ENCODE measurements at places on chromosomes 5 and 9.

DNA sequence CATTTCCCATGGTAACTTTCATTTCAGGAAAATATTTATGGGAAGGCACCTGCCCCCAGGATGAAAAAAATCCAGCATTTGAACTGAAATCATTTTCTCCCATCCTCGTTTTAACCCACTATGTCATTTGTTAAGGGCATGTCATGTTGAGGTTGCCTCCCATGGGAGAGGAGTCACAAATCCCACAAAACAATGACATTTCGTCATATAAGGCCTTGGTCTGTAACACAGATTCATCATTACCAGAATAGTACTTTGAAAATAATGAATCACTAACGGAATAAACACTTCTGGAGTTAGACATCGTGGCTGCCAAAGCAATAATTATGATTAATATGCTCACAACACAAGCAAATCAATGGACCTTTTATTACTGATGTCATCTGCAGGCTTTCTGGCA is 274.1 kb downstream of the NDUFS4 start:
- DNase-seq, result no peak

DNA sequence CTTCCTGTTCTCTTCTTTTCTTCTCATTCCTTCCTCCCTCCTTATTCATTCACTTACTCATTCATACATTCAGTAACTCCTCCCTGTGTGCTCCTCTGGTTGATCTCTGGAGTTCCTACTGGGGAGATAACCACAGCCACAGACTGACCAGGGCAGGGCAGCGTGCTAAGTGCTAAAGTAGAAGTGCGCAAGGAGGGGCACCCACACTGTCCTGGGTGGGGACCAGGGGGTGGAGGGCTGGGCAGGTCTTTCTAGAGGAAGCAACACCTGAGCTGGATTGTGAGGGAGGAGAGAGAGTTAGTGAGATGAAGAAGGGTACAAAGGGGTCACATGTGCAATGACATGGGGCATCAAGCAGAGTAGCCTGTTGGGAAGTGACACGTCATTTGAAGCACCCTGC is 13.8 kb downstream of the ENHO start:
- no peak for DNase-seq

GRCh38 chr5:40429258-40430100 is 250.2 kb upstream of the PTGER4 start:
- DNase-seq, result no peak

DNA sequence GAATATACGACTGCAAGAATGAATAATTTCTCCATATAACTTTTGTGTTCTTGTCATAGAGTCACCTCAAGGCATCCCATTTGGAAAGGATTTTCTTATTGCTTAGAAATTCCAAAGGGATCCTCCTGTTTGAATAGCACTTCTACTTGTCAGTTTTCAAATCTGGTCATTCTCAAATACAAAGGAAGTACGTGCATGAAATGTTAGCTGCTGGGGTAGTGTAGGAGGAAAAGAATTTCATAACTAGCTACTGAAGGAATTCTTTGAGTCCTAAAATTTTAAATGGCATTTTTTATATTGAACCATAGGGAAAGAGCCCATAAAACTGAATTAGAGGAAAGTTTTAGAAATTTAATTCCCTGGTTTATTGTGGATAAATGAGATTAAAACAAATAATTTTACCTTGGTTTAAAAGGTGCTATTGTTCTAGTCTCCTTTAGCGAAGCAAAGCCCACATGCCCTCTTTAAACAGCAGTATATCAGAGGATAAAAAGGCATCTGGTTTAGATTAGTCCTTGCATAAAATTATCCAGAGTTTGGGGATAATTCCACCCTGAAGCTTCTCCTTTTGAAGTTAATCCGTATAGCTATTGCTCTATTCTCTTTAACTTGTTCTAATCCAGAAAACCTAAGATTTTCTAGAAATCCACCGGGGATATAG is 2.0 kb upstream of the MPDZ start:
- DNase-seq, result no peak

- DNase-seq, result no peak
Measured at GRCh38 chr9:126624912-126625311, 11.2 kb downstream of the LMX1B start.

- DNase-seq, result no peak
Measured at GRCh38 chr9:77177894-77178794, 810 bp downstream of the VPS13A start.

DNA sequence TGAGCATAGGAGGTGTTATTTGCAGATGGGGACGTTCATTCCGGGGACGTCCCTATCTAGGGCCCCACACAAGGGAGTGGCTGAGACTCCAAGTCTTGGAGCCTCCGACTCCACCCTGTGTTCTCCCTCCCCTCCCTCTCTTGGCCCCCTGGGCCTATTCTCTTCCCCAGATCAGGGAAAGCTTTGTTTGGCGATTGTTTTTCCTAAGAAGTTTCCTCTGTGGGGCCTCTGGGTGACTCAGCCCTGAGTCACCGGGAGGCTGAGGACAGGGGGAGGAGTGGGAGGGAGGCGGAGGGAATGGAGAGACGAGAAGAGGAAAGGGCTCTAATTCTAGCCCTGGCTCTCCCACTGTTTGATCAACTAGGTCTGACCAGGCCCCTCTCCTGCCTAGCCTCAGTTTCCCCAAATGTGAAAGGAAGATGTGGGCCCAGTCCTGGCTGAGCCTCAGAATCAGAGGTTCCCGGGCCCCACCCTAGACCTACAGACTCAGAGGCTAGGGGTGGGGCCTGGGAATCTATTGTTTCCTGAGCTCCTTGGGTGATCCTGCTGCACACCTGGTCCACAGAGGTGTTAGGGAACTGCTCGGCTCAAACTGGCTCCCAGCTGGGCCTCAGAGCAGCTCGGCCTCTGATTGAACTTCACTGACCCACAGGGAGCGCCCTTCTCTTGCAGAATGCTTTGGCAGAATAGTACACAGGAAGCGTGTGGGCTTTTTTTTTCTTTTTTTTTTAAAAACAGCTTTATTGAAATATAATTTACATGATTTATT is 19.2 kb downstream of the GSN start:
- DNase-seq, result no peak

DNA sequence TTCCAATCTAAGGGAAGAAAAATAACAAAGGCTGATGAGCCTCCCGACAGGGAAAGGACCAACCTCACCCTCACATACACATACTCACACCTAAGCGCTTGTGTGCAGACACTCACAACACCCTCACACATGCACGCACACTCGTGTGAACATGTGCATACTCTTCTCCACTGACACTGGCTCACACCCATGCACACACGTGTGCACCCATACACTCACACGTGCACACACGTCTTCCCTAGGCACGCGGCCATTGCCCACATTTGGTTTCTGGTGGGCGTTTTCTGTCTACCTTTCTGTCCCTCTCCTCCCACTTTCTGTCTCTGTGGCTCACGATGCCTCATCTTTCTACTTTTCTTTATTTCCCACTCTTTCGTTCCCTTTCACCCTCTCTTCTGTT is 169.7 kb upstream of the MVB12B start:
- no peak for DNase-seq

DNA sequence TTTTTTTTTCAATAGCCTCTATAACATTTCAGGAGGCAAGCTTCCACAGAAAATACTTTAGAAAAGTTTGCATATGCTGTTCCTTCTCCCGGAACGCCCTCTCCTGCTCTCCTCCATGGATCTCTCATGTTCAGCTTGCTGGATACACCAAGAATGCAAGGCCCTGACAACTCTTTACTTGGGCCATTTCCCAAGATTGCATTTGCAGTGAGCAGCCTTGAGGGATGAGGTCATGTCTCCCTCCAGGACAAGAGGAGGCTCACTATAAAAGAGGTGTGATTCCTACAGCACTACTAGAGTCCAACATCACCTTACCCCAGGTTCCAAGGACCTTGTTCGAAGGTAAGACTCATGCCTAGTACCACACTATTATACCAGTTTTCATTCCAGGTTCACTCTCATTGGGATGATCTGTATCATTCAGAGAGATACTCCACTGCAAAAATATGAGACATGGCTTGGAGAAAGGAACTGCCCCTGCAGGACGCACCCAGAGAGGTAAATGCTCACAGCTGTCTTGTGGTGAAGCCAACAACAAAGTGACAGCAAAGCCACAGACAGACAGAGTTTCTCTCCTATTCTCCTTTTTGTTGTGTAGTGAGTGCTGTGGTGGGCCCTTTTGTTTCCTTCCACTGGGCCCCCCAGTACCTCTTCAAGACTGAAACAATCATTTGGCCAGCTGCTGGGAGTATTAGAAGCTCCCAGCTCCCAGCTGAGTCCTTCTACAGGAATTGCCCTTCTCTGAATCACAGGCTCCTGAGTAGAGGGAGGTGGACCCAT is 151.7 kb upstream of the ZNF366 start:
- no peak for DNase-seq

- DNase-seq, result no peak
Measured at GRCh38 chr5:67243944-67244343, 47.3 kb upstream of the CD180 start.

DNA sequence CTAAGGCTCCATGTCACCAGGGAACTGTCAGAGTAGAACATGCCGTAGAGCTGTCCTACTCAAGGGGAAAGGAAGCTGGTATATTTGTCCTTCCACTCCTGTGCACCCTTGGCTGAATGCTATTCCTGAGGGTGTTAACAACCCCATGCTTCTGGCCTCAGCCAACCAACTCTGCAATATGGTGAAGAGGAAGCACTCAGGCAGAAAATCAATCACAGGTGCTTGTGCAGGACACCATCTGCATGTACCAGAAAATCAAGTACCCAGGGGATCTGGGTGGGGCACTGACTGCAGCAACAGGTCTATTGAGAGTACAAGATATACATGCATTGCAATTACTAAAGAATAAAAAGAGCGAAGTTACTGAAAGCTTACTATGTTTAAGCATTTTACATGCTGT is 51.4 kb upstream of the NEK6 start:
- no peak for DNase-seq

- DNase-seq, result peak; percentile 4
Measured at GRCh38 chr5:142866563-142867275, 96.5 kb downstream of the ARHGAP26 start.

DNA sequence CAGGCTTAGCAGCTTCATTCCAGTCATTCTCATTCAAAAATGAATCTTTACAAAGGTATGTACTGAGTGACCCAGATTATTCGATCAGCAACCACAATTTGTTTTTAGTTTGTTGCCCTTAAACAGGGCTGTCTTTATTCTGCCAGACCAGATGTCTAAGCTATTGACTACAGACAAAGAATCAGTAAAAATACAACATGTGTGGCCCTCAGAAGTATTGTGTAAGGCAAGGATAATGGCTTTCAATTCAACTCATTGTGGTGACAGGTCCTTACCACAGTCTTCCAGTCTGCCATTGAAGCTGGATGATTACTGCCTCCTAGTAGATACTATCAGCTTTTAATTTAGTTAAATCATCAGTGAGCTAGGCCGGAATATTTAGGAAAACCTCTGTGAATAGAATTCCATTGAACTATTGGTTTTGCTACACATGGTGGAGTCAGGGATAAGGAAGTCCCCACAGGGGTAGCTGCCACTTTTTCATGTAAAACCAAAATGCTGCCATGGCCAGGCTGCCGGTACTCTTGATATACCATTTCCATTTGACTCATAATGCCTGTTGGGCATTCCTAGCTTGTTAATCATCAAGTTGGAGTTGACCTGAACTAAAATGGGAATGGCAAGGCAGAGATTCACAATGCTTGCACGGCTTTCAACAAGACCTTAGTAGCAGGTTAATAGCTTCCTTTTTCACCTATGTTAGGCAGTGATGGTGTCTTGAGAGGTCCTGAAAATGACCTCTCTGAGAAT is 175.6 kb downstream of the MEF2C start:
- no peak for DNase-seq

- no peak for DNase-seq
Measured at GRCh38 chr5:54090495-54091120, 219.8 kb downstream of the ARL15 start.

- DNase-seq, result no peak
Measured at GRCh38 chr9:96435345-96435744, 14.6 kb upstream of the HABP4 start.

DNA sequence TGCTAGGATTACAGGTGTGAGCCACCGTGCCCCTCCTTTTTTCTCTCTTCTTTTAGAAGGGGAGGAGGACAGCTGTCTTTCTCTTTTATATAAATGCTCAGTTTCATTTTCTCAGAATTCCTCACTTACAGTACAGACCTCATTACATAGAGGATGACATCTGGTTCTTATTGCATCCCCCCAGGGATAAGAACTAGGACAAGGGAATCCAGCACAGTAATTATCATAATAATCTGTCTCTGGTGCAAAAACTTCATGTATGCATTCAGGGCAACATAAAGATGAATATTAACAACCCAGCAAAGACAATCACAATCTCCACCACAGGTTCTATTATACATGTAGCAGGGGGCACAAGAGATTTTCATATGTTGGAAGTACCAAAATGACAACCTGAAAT is 5.1 kb downstream of the SPZ1 start:
- DNase-seq, result no peak

- DNase-seq, result no peak
Measured at GRCh38 chr9:94999832-95000231, 273.3 kb downstream of the AOPEP start.

- no peak for DNase-seq
Measured at GRCh38 chr9:116032683-116033440, 120.7 kb upstream of the PAPPA start.

DNA sequence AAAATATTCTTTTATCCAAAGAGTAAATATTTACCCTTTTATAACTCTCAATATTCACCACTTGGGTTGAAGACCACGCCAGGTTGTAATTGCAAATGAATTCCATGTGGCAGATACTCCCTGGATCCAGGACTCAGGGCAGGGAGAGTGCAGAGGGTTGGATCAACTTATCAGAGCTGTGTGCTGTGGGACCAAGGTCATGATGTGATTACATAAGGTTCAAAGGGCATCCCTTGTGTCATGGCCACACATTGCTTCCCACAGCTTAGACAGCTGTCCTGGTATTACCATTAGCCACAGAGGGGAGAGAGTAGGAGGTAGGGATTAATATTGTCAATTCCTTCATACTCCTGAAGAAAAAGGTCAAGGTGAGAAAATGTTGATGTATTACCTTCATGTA is 133.9 kb downstream of the JAKMIP2 start:
- DNase-seq, result no peak

DNA sequence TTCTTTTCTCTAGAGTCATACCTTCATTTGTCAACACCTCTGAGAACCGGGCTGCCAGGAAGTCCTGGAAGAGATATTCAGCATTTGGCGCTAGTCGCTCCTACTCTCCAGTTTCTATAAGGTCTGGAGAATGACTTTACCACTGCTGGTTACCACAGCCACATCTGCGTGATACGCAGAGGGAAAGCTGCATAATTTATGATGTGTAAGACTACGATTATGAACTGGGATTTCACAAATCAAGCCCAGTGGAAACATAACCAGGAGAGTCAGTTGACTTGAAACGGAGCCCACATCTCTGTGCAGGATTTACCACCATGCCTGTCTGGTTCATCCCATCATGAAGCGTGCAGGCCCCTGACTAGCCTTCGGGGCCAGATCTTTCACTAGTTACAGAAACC is 72.6 kb downstream of the FGF1 start:
- DNase-seq, result no peak

DNA sequence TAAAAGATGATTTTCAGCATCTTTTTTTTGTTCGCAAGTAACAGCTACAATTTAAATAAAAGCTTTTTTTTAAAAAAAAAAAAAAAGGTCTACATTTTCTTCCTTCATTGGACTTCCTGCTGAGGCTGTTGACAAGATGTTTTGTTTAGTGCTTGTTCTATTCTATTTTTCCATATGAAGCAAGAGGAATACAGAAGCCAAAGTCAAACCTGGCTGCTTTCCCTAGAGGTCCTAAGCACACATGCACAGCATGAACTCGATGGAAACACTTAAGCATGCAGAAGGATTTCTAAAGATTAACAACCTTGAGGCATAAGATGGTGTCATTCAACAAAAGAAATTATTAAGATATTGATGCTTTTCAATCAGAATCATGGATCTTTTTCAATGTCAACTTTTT is 105.1 kb downstream of the ADCY2 start:
- no peak for DNase-seq

- DNase-seq, result no peak
Measured at GRCh38 chr9:28956116-28956880, 1383.0 kb upstream of the C9orf72 start.
